ENCODE measurements at places on chromosomes 1 and 21. TPM values are rescaled to one million over a fixed set of nuclear protein-coding genes. Genes with fewer than 3 reads are reported as not detected.

Gene IGSF5
- total RNA-seq: not detected

Gene ACOT11
- 2.2 TPM for total RNA-seq

Gene UBE2J2
- 47.0 TPM for total RNA-seq

Gene PRAMEF2
- not detected for total RNA-seq

Gene TMEM39B
- 12.9 TPM for total RNA-seq

Gene PROX1
- 0.18 TPM for total RNA-seq

Gene KIF26B
- 0.04 TPM for total RNA-seq

Gene KRTAP27-1
- total RNA-seq: not detected

Gene SNRPE
- 247 TPM for total RNA-seq

Gene ILDR2
- not detected for total RNA-seq

Gene RPTN
- total RNA-seq: 0.07 TPM

Gene SSR2
- 262 TPM for total RNA-seq

Gene MPZ
- 0.53 TPM for total RNA-seq

Gene LIN28A
- total RNA-seq: not detected

Gene RGS18
- total RNA-seq: not detected
